ENCODE measurements at places on chromosomes 16 and 17. TPM values are rescaled to one million over a fixed set of nuclear protein-coding genes. Genes with fewer than 3 reads are reported as not detected.

- H3K27ac ChIP-seq: no peak overlapping the region
- H3K4me1 ChIP-seq: peaks cover 47% of the 10 kb centered on the region
- no peak overlapping the region for H3K4me3 ChIP-seq
- DNase-seq: no peak
These were observed 27.7 kb downstream of the COTL1 start for GRCh38 chr16:84589975-84590719.

GRCh38 chr17:78230996-78231935 is at the start of gene TMEM235:
Gene TMEM235, plus strand, starts transcription at chr17:78231631. Its CDS starts 393 bp downstream, at chr17:78232024.
- H3K27me3 ChIP-seq: peaks cover 23% of the 10 kb centered on the region
- no peaks in the 10 kb centered on the region for H3K36me3 ChIP-seq
- peaks cover 10% of the 10 kb centered on the region for H3K4me1 ChIP-seq
- DNase-seq: no peak
- H3K27ac ChIP-seq: no peak within 1 kb of the TSS
- no peak within 1 kb of the TSS for H3K4me3 ChIP-seq

The ANKRD40CL gene
- not detected for total RNA-seq

GRCh38 chr17:61574542-61575351 is 16.3 kb downstream of the NACA2 start:
- DNase-seq: no peak
- H3K4me3 ChIP-seq: no peak overlapping the region
- H3K27ac ChIP-seq: no peak overlapping the region

DNA sequence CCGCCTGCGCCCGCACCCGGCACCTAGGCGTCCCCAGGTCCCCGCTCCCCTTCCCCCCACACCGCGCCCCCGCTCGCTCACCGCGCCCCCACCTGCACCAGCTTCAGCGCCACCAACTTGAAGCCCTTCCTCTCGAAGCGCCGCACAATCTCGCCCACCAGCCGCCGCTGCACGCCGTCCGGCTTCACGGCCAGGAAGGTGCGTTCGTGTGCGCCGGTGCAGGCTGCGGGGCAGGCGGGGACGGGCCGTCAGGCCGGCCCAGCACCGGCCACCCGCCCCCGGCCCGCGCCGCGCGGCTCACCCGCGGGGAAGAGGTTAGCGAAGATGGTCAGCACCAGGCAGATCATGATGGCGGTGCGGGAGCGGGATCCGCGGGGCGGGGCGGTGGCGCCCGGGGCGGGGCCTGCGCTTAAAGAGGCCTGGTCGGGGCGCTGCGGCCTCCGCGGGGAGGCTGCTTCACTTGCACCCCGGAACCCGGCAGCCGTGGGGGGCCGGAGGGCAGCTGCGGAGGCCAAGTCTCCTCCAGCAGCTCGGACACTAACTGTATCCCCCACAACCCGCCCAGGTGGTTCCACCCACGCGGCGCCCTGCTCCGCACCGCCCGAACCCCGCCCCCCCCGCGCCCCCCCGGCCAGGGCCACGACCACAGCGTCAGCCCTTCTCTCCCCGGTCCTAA is at the start of gene NME3:
NME3 (minus strand) TSS at position 356 of the 676 bp plus-strand sequence; CDS start at position 347, 9 bp downstream.
- peaks cover 23% of the 10 kb centered on the region for H3K36me3 ChIP-seq
- H3K27me3 ChIP-seq: no peaks in the 10 kb centered on the region
- H3K27ac ChIP-seq: peak within 1 kb of the TSS; percentile 69
- peaks cover 41% of the 10 kb centered on the region for H3K4me1 ChIP-seq

The CTRB1 gene
- not detected for total RNA-seq

The DNAAF8 gene
- total RNA-seq: 0.54 TPM

DNA sequence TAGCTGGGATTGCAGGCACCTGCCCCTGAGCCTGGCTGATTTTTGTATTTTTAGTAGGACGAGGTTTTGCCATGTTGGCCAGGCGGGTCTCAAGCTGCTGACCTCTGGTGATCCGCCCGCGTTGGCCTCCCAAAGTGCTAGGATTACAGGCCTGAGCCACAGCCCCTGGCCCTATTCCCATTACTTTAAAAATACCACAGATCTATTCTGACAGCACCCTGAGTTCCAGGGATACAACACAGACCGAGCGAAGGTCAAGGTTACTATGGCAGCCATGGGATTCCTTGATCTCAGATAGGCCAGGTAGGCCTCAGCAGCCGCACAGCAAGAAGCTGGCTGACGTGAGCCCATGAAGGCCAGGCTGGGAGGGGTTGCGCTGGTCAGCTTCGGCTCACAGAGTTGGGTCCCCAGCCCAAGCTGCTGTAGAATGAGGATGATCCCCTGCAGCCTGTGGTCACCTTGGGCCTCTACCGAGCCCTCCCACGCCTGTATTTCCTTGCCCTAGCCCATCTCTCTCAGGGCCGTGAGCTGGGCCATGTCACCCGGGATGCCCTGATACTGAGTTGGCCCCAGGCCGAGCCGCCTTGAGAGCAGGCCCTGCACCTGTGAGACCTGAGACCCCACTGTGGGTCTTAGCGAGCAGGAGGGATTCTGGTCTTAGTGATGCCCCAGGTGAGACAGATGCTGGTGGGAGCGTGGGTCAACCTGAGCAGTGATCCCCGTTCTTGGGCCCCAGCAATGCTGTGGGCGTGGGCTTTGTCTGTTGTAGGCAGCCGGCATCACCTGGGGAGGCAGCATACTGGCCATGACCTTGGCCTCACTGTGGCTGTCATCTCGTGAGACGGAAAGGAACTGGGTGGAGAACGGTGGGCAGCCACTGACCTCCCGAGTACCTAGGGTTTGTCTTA is 16.9 kb upstream of the RNF213 start:
- H3K4me1 ChIP-seq: no peaks in the 10 kb centered on the region
- no peak overlapping the region for H3K4me3 ChIP-seq
- no peak for DNase-seq
- no peaks in the 10 kb centered on the region for H3K27me3 ChIP-seq
- H3K27ac ChIP-seq: no peak overlapping the region

The FOXF1 gene
- not detected for total RNA-seq

DNA sequence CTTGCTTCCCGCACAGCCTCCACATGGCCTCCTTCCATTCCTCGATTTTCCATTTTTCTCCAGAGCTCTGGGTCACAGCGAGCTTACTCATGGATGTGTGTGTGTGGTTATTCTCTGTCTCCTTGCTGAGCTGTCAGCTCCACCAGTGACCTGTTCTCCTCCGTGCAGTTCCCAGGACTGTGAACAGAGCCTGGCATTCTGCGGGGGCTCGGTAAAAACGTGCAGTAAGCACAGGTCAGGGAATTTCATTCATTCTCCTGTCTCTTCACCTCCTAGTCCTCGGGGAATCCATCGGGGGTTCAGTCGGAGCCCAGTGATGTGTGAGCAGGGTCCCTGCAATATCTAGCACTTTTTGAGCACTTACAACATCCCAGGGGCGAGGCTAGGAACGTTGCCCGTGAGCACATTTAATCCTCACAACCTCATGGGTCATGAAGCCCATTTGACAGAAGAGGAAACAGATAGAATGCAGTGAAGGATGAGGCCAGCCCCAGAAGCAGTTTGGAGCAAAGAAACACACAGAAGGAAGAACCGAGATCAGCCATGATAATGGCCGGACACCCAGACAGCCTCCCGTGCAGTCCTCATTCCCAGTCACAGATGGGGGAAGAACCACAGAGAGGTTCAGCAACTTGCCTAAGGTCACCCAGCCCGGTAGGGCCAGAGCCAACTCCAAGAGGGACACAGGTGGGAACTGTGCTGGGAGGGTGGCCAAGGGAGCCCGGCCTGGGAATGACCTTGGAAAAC is 183.2 kb upstream of the GSE1 start:
- no peaks in the 10 kb centered on the region for H3K4me1 ChIP-seq
- H3K4me3 ChIP-seq: no peak overlapping the region
- no peak overlapping the region for H3K27ac ChIP-seq
- H3K27me3 ChIP-seq: no peaks in the 10 kb centered on the region
- no peaks in the 10 kb centered on the region for H3K36me3 ChIP-seq

GRCh38 chr16:72588551-72588950 is 416.6 kb upstream of the PMFBP1 start:
- H3K36me3 ChIP-seq: no peaks in the 10 kb centered on the region
- no peak overlapping the region for H3K27ac ChIP-seq
- DNase-seq: no peak

The TMED6 gene
- total RNA-seq: 1.8 TPM

DNA sequence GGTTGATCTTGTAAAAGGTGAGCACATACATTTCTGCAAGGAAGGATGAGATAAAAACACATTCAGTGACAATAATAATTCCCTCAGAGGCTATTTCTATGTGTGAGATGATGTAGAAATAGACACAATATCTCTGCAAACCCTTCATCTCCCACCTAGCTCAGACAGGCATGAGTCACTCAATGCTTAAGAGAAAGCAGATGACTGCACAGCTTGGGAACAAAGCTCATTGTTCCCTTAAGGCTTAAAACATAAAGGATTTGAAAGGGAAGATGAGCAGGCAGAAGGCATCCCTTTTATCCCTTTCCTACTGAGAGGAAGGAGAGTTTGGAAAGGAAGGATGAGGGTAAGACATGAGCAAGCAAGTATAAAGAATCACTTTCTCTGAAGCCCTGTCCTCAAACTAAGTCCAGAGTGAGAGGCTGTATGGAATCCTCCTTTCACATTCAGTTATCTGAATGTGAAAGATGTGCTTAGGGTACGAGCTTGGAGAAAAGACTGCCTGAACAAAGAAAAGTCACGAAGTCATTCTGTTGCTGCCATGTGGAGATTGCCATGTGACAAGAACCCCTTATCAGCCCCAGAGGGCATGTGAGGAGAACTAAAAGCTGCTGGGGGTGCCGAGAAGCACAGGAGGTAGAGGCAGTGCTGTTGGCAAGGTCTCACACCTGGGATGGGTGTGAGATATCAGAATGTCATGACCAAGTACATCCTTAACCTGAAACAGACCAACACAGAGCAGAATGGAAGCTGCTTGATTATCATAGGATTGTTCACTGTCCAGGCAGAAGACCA is 58.2 kb downstream of the CNTNAP4 start:
- H3K27ac ChIP-seq: no peak overlapping the region
- no peaks in the 10 kb centered on the region for H3K36me3 ChIP-seq
- no peaks in the 10 kb centered on the region for H3K27me3 ChIP-seq
- no peaks in the 10 kb centered on the region for H3K4me1 ChIP-seq
- no peak overlapping the region for H3K4me3 ChIP-seq
- DNase-seq: no peak

DNA sequence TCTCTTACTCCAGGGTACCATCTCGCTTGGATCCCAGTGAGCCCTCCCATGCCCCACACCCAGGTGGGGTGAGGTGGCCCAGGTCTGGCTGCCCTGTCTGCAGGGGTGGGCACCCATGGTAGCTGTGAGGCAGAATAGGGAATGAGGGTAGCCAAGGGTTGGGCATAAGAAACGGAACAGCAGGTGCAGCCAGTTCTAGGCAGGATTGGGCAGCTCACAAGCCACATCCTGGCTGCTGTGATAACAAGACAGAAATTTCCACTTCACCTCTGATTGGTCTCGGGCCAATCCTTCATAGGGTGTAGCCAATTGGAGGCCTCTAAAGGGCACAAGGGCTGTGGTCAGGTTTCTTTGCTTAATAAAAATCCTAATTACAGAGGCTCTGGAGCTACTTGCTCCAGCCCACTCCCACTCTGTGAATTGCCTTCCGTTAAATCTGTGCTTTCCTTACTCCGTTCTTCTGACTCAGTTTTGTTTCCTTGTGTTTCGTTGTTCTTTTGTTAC is 1.5 kb upstream of the ARHGDIG start:
- H3K4me1 ChIP-seq: peaks cover 32% of the 10 kb centered on the region
- H3K36me3 ChIP-seq: no peaks in the 10 kb centered on the region
- H3K27ac ChIP-seq: no peak overlapping the region
- no peak overlapping the region for H3K4me3 ChIP-seq
- peaks cover 26% of the 10 kb centered on the region for H3K27me3 ChIP-seq

The HOXB4 gene
- 6.7 TPM for total RNA-seq

GRCh38 chr17:28552176-28552999 is at the start of gene UNC119:
Gene UNC119, minus strand, starts transcription at chr17:28552624. Its CDS starts 67 bp downstream, at chr17:28552557.
- H3K36me3 ChIP-seq: peaks cover 42% of the 10 kb centered on the region
- peak within 1 kb of the TSS; percentile 48 for H3K4me3 ChIP-seq
- peaks cover 52% of the 10 kb centered on the region for H3K4me1 ChIP-seq
- no peak within 1 kb of the TSS for H3K27ac ChIP-seq
- peak; percentile 80 for DNase-seq

The QRICH2 gene
- total RNA-seq: 2.9 TPM

The CA7 gene
- total RNA-seq: not detected

DNA sequence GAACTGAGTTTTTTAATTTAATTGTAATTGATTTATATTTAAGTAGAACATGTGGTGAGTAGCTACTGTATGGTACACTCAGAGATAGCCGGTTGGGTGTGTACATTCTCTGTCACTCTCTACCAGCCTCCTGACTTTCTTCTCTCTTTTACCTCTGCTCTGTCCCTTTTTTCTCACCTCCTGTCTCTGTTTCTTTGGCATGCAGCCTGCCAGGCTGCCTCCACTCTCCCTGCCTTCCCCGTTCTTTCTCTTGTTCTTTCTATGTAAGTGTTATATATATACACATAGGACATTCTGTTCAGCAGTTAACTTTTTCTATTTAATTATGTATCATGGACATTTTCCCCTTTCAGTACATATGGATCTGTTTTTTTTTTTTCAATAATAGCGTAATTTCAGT is 50.8 kb downstream of the MRTFB start:
- no peaks in the 10 kb centered on the region for H3K27me3 ChIP-seq
- no peak for DNase-seq
- no peaks in the 10 kb centered on the region for H3K4me1 ChIP-seq
- H3K4me3 ChIP-seq: no peak overlapping the region

All from natural killer cell (primary cell).